MCF 10A (cell line): ENCODE measurements at places on chromosomes 5 and 9.

- DNase-seq = peak; percentile 77
These were observed 597.8 kb upstream of the CLINT1 start for GRCh38 chr5:158456756-158457155.

GRCh38 chr5:154271466-154271865 is 80.9 kb downstream of the GALNT10 start:
- no peak for DNase-seq

GRCh38 chr9:133686642-133687575 is 50.7 kb downstream of the DBH start:
- DNase-seq = no peak

DNA sequence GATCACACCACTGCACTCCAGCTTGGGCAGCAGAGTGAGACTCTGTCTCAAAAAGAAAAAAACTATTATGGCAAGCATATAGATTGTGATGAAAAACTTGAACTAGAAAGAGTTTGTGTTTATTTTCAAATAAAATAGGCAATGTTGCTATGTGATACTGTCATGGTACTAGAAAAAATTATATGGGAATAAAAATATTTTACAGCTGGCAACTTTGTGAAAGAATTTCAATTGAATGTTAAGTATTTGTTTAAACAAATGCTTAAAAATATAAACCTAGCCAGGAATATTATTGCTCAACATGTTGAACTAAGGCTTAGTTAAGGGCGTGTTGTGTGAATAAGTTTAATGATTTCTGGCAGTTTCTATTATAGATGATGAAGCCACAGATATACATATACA is 31.7 kb downstream of the HSDL2 start:
- no peak for DNase-seq

GRCh38 chr5:96083361-96083881 is 121.8 kb upstream of the ELL2 start:
- DNase-seq = no peak

GRCh38 chr5:138850865-138851435 is 24.2 kb downstream of the LRRTM2 start:
- peak; percentile 67 for DNase-seq

DNA sequence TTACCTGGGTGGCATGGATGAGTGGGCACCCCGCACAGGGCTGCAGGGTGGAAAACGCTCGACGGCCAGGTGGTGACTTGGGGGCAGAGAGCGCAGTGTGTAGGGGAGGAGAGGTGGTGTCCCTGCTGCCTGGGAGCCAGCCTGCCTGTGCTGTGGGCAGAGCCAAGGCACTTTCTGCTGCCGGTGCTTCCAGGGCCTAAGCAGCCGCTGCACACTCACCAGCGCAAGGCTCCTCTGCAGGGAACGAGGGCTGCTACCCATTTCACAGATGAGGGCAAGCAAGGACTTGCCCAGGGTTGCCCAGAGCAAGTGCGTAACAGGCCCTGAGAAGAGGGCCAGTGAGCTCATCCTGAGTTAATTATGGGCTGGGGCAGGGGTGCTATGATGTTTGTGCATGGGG is 62.5 kb downstream of the CRB2 start:
- no peak for DNase-seq

DNA sequence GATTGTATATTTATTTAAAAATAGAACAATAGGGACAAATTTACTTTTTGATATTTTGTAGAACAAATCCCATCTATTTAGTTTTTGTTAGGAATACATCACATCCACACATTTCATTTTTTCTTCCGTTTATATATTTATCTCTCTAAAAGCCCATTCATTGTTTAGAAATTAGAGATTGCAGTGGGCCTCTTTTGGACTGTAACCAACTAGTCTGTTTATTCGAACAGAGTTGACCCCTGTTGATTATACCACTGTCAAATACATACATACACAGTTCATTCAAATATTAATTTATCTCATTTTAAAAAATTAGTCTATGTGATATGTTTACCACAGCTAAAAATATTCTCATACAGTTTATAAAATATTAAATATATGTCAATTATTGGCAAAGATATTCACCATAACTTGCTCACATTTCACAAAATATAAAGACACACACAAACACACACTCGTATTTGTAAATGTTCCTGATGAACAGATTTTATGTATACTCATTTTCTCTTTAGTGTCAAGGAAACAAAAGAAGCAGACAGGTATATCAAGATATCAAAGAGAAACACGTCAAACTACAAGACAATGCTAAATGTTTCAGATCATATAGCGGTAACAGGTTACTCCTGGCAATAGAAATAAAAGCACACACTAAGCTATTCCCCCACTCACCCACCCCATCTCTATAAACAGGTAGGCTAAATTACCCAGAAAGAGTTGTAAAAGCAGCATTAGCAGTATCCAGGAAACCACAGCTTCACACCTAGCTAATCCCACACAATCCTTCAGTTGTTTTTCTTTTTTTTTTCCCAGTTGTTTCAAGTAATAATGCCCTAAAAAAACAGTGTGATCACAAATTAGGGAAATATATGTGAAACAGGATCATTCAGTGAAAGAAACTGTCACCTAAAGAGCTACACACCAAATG is 283.9 kb downstream of the ADAMTS6 start:
- no peak for DNase-seq

DNA sequence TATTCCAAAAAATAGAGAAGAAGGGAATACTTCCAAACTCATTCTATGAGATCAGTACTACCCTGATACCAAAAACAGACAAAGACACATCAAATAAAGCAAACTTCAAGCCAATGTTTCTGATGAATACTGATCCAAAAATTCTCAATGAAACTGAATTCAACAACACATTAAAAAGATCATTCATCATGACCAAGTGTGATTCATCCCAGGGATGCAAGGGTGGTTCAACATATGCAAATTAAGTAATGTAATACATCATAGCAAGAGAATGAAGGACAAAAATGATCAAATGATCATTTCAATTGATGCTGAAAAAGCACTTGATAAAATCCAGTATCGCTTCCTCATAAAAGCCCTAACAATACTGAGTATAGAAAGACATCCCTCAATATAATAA is 4.9 kb upstream of the RCL1 start:
- no peak for DNase-seq

GRCh38 chr5:93736284-93736683 is 5.1 kb downstream of the POU5F2 start:
- DNase-seq = no peak

DNA sequence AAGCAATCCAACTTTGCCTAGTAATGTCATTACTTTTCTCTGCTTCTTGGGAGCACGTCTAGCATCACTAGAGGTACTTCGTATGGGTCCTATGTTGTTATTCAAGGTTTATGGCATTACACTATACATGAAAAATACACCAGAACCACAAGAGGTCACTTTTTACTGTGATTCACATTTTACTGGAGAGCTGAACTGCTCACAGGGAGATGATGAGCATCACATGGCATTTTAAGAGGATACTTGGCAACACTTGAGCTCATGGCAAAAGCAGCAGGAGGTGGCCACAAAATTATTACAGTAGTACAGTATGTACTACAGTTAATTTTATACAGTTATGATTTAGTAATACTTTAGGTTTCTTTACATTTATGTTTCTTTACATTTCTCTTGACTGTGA is 223.4 kb downstream of the PARP8 start:
- DNase-seq = peak; percentile 27

DNA sequence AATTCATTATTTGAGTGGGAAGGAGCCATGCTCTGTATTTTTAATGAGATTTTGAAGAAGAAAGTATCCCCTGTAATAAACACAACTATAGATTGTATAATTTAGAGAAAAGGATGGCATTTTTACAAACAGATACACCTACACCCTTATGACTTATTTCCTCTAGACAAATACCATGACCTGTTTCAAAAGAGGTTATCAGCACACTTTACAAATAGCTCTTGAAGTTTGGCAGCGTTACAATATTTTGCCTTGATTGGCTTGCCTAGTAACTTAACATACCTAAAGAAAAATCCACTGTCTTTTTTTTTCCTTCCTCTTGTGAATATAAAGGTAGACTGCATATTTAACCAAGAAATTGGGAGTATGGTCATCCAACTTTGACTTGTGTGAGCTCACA is 28.5 kb upstream of the CETN3 start:
- no peak for DNase-seq

DNA sequence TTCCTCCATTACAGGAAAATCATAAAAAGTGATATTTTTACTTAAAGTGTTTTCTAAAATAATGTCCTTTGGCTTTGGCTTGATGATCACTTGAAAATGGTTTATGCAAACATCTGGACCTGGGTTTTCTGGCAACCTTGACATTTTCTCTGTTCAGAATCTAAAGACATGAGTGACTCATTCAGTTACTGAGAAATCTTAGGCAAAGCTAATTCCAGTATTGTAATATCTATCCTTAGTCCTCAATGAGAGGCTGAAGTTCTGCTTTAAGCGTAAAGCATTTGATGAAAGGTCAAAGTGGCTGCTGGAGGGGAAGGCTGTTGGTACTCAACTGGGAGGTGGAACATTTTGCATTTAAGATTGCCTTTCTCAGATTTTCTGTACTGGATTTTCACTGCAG is 2.3 kb downstream of the MAN2A1 start:
- peak; percentile 63 for DNase-seq

DNA sequence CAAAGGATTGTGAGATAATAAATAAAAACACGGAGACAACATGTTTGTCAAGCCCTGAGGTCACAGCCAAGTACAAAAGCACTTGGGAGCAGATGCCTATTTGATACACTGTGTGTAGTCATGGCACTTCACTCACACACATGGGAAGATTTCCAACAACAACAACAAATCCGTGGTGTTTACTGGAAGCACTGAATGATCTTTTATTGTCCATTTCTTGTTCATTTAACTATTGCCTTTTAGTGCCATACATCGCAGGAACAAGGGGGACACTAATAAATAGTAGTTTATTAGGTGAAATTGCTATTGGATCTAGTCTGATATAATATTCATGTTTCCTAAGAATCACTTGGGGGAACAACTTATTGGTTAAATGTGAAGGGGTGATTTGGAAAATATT is 20.4 kb upstream of the GDNF start:
- no peak for DNase-seq

- no peak for DNase-seq
These were observed 22.5 kb downstream of the NEK6 start for GRCh38 chr9:124280176-124280691.

DNA sequence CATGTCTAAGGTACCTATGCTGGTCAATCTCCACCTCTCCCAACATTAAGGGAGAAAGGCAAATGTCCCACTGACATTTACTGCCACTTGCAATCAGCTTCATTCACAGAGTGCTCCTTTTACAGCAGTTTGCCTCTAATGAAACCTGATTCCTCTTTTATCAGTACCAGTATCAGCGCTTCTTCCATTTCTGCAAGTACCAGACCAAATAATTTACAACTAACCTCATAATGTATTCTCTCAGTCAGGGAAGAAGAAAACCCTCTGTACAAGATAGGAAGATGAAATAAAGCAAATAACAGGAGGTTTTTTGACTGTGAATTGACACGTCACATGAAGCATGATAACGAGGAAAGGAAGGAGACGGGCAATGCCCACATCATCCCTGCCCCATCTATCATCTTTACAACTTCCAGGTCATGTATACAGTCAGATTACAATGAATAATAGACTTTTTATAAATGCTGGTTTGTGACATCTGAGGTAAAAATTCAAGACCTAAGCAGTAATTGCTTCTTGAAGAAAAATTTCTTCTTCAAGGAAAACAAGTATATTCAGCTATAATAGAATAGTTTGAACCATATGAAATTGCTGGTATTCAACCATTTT is 21.9 kb downstream of the ABITRAM start:
- no peak for DNase-seq

DNA sequence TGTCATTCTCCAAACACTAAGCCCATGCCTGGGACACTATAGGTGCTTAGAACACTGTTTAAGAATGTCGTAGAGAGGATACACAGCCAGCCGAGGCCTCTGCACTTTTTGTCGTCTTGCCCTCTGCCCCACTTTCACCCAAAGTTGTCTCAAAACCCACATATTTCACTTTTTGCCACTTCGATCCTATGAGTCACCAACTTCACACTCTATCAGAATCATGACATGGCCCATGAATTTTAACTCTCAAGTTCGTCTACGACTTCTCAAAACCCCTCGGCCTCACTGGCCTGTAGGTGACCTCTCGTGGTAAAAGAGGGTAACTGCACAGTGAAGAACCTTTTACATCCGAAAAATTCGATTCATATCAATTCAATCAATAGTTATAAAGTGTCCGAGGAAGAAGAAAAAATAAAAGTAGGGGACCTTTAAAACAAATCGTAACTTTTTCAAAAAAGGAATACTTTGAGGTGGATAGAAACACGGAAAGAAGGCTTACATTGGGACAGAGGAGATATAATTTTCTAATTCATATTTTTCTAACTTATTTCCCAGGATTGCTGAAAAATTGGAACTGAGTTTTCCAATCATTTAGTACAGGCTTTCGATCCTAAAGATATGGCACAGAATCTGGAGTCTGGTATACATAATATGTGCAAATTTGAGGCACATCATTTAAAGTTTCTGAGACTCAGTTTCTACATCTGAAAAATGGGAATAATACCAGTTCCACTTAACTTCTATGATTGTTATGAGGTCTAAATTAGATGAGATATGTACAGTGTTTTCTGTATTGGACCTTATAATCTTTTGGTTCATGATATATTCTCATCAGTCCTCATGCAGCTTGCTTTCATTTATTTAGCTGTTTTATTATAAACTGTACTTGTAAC is 122.6 kb downstream of the APBA1 start:
- DNase-seq = peak; percentile 55

GRCh38 chr5:57887851-57888621 is 405.4 kb upstream of the ACTBL2 start:
- peak; percentile 76 for DNase-seq

- DNase-seq = no peak
These were observed 4.4 kb downstream of the RABGAP1 start for GRCh38 chr9:122944960-122945888.

DNA sequence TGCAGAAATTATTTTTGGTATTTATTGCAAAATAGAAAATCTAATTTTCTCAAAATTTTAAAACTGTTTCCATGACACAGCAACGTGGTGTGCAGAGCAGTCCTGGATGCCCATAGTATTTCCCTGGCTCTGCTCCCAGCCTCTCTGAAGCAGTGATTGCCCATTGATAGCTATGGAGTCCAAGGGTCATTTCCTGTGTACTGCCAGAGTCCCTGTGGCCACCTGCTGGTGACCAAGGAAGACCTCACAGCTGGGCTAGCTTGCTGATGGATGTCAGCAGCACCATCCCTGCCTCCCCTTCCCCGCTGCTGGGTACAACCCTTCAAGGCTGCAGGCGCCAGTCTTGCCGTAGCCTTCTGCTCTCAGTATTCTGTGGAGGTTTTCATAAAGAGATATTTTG is 184.1 kb downstream of the DIRAS2 start:
- peak; percentile 4 for DNase-seq

DNA sequence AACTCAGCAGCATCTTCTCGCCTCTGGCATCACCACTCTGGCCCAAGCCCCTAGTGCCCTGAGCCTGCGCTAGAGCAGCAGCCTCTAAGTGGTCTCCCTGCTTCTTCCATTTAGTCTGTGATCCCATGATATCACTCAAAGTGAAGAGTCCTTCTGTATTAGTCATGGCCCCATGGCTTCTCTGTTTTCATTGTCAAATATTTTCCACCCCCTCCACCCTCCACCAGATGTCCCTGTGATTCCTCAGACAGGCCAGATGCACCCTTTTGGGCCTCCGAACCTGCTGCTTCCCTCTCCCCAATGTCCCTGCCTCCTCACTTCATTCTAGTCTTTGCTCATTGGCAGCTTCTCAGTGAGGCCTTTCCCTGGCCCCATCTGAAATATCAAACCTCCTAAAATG is 299.2 kb downstream of the SPOCK1 start:
- peak; percentile 24 for DNase-seq

- no peak for DNase-seq
These were observed 56.3 kb downstream of the DAB2IP start for GRCh38 chr9:121707477-121708424.
